NK-92 treated with Interleukin-12 subunit alpha and Interleukin-12 subunit beta, amount 100 ng/mL, for 24 hours (cell line): ENCODE measurements at places on chromosomes 1 and 21.

- DNase-seq, result no peak
Observed at GRCh38 chr1:246265481-246265880, 241.6 kb downstream of the SMYD3 start.

GRCh38 chr1:168316142-168316541 is 35.5 kb downstream of the TBX19 start:
- DNase-seq, result no peak

DNA sequence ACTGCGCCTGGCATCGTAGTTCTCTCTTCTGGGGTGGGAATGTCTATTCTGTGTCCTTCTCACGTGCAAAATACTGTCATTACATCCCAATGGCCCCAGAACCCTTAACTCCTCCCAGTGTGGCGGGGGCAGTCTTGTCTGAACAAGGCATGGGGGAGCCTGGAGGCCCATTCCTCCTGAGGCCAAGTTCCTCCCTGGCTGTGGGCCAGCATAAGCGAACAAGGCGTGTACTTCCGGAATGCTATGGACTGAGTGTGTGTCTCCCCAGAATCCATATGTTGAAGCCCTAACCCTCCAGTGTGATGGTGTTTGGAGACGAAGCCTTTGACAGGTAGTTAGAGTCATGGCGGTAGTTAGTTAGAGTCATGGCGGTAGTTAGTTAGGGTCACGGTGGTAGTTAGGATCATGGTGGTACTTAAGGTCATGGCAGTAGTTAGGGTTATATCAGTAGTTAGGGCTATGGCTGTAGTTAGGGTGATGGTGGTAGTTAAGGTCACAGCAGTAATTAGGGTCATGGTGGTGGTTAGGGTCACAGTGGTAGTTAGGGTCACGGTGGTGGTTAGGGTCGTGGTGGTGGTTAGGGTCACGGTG is 71.0 kb downstream of the PRKCZ start:
- no peak for DNase-seq

DNA sequence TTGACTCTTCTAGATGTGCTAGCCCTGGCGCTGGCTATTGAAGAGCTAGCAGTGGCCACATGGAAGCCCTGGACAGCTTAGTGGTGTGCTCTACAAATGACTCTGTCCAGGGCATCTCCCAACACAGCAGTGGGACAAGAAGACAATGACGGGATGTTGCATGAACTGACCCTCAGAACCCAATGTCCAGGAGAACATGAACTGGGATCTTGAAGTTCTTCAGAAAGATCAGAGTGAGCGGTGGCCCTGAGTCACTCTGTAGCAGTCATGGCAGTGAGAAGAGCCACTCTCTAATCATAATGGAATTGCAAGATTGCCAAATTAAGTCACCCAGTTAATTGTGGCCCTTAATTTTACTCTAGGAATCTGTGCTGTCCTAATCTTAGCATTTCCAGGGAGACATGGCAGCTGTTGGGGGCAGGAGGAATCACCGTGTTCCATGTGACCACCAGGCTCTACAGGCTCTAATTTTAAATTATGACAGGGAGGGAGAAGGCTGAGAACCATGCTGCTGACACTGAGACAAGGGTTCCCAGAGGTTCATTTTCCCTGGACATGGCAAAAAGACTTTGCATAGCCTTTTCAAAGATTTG is 10.2 kb upstream of the OBSCN start:
- no peak for DNase-seq

GRCh38 chr21:45291613-45292398 is 4.1 kb upstream of the POFUT2 start:
- DNase-seq, result no peak

GRCh38 chr21:43372663-43373361 is 54.1 kb downstream of the SIK1 start:
- DNase-seq, result no peak

- no peak for DNase-seq
Observed at GRCh38 chr1:113451710-113452109, 61.4 kb downstream of the MAGI3 start.

DNA sequence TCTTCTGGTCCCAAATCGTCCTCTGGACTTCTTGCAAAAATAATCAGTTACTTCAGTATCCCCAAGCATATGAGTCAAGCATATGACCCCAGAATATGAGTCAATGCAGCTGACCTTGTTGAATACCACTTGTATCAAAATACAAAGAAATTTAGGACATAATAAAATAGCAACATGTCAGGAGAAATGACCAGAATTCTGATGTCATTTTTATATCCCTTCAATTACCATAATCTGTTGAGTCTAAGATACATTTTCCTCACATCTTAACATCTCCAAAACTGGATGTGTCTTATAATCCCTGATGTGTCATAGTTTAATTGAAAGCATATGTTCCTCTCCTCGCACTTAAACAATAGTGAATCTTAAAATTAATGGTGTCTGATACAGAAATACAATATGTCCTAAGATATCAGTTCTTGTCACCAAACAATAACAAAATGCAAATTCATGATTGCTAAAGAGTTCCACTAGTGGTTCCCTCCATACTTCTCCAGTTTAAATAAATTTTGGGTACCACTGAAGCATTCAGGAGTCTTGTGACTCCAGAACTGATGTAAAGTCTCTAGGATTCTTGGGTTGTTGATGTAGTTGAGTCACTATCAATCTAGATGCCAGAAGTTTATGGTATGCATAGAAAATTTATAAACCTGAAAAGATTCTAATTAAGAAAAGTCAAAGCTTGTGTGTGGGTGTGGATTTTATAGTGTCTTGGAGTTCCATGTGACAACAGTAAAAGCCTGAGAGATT is 41.8 kb downstream of the KIFAP3 start:
- no peak for DNase-seq

DNA sequence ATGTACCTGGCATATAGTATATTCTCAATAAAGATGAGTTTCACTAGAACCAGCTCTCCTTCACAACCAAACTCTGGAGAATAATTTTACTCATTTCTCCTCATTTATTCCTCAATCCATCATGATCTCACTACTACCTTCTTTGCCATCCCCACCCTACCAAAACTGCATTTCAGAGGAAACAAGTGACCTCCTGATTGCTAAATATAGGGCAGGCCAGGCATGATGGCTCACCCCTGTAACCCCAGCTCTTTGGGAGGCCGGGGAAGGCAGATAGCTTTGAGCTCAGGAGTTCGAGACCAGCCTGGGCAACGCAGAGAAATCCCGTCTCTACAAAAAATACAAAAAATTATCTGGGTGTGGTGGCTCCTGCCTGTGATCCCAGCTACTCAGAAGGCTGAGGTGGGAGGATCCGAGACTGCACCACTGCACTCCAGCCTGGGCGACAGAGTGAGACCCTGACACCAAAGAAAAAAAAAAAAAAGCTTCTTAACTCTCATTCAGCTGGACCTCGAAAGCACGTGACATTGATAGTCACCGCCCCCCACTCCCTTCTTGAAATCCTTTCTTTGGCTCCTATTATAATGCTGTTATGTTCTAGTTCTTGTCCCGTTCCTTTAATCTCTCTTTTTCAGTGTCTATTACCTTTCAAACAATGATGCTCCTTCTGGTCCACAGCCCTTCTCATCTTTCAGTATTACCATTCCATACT is 2.1 kb downstream of the TESK2 start:
- DNase-seq, result no peak

DNA sequence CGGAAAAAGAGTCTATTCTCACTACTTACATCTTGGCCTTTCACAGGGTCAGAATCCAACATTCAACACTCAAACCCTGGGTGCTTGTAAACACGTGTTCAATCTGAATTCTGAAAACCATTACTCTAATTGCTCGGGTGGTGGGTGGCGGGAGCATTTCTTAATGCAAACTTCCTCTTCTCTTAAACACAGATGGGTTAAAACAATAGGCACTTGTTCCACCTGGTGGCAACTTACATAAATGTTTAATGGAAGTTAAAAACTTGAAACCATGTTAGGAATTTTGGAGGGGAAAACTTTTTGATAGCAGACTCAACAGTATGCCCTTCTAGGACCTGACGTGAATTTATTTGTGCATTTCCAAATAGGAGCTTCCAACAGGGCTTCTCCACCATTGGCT is 23.4 kb upstream of the TDRD10 start:
- DNase-seq, result no peak

GRCh38 chr1:117817629-117818028 is 111.8 kb downstream of the GDAP2 start:
- no peak for DNase-seq

GRCh38 chr1:60636946-60637345 is 445.4 kb upstream of the NFIA start:
- no peak for DNase-seq

DNA sequence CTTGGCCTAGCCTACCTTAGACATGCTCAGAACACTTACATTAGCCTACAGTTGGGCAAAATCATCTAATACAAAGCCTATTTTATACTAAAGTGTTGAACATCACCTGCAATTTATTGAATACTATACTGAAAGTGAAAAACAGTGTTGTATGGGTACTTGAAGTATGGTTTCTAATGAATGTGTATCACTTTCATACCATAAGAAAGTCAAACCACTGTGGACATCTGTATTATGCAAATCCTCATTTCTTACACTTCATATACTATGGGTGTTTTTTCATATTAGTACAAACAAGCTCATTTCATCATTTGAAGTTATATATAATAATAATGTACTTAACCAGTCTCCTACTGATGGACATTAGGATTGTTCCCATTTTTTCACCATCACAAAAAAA is 41.2 kb downstream of the TDRD5 start:
- no peak for DNase-seq

- no peak for DNase-seq
Observed at GRCh38 chr1:151246786-151247185, 7.7 kb upstream of the PSMD4 start.

- DNase-seq, result no peak
Observed at GRCh38 chr1:207908107-207908734, 2.7 kb downstream of the CD34 start.

DNA sequence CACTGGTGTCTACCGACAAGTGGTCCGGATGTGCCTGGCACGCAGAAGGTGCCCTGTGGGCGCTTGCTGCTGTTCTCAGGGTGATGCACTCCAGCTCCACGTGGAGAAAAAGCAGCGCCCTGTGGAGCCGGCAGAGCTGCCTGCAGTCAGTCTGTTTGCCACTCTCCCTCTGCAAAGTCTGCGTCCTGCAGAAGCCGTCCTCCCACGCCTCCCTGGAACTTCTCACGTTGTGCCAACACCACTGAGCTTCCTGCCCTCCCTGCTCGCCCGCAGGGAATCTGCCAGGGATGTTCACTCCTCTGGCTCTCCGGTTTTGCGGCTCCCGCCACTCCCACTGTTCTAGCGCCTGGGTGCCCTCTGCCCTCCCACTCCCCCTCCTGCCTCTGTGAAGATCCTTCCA is 19.8 kb upstream of the UBXN10 start:
- DNase-seq, result no peak

- no peak for DNase-seq
Observed at GRCh38 chr21:28458446-28458845, 534.2 kb downstream of the LTN1 start.
